ENCODE measurements at places on chromosomes 4 and X.

GRCh38 chrX:32139476-32139875 lies 1067.6 kb upstream of the FTHL17 start:
- DNase-seq: no peak

DNA sequence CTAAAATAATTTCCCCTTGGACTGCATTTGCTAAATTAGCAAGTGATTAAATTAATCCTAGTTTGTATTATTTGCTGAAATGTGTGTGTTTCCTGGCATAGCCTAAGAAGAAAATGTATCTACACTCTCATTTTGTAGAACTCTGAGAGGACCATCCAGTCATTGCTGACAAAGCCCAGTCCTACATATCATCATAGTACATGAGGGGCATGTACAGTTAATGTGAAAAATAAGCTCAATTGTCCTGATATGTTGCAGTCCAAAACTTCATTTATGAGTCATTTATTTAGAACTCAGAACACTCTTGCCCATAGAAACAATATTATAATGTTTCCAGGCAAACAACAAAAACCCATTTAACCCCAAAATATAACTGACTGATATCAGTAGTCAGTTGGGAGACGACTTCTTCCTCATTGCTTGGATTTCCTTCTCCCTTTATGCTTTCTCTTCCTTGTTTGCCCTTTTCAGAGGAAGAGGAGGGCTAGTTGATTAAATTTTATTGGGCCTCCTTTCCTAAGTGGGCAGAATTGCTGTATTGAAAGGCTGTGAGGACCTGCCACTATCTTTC lies 26.9 kb upstream of the BBS12 start:
- no peak for DNase-seq

- no peak for DNase-seq
Observed at GRCh38 chrX:153864101-153864500, 21.9 kb downstream of the L1CAM start.

DNA sequence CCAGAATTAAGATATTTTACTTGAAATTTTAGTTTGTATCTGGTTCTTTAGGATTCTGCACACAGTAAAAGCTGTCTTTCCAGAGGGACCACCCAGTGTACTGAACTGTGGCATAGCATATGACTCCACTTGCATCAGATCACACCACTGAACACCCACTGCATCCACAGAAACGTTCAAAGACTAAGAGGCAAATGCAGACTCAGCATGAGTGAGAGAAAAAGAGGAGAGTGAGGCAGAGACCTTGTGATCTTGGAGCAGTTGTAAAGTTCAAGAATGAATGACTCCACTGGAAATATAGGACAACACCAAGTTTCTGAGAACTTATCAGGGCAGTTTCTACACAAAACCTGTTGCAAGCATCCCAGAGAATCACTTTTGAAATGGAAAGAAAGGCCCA lies 20.8 kb downstream of the PRDM5 start:
- no peak for DNase-seq

- DNase-seq: no peak
Observed at GRCh38 chr4:19130866-19131265, 1109.3 kb upstream of the LCORL start.

DNA sequence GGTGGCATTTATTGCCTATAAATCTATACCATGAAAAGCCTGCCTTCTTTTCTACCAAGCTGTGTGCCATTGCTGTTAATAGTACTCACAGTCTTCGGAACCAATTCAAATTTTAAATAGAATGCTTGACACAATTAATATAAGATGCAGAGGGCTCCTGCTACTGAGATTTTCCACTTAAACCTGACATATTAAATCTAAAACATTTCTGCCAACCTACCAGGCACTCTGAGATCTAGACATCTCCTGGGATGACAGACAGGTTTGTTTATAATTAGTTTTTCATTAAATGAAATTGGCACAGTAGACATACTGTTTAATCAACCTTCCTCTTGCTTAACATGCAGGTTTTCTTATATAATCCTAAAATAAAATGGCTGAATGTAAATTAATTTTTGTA lies 117.3 kb upstream of the CBR4 start:
- no peak for DNase-seq

GRCh38 chr4:124593494-124593893 lies 119.0 kb downstream of the ANKRD50 start:
- no peak for DNase-seq

- no peak for DNase-seq
Observed at GRCh38 chr4:163048447-163048846, 118.2 kb downstream of the NAF1 start.

- DNase-seq: peak; percentile 9
Observed at GRCh38 chr4:52051615-52052474, 741 bp downstream of the SPATA18 start.

- no peak for DNase-seq
Observed at GRCh38 chrX:97159916-97160800, 276.4 kb downstream of the RPA4 start.

DNA sequence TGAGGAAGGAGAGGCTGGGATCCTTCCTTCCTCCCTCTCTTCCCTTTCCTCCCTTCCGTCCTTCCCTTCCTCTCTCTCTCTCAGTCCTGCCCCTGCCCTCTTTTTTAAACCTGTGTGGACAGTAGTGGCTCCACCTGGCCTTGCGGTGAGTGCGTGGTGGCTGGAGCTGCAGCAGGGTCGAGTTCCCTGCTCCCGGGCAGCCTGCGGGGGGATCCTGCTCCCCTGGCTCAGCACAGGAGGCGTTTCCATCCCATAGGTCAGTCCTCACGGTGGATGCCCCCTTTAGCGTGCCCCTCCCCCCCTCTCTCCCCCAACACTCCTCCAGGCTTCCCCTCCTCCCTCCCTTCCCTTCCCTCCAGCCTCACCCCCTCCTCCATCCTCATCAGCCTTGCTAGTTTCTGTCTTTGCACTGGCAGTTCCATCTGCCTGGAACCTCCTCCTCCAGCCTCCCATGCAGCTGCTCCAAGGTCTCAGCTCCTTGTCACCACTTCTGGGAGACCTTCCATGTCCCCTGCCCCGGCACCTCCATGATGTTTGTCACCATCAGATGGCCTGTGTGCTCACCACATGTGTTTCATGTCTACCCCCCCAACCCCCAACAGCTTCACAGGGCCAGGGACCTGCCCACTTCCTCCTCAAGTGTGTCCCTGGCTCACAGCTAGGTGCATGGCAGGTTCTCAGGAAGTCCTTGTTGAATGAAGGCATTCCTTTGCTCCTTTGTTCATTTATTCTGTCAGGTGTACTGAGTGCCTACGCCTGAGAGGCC lies 68.4 kb downstream of the PSAPL1 start:
- no peak for DNase-seq

GRCh38 chr4:54687887-54688841 lies 30.4 kb downstream of the KIT start:
- DNase-seq: no peak

GRCh38 chrX:48468693-48469691 lies 1.1 kb downstream of the SLC38A5 start:
- DNase-seq: peak; percentile 46

DNA sequence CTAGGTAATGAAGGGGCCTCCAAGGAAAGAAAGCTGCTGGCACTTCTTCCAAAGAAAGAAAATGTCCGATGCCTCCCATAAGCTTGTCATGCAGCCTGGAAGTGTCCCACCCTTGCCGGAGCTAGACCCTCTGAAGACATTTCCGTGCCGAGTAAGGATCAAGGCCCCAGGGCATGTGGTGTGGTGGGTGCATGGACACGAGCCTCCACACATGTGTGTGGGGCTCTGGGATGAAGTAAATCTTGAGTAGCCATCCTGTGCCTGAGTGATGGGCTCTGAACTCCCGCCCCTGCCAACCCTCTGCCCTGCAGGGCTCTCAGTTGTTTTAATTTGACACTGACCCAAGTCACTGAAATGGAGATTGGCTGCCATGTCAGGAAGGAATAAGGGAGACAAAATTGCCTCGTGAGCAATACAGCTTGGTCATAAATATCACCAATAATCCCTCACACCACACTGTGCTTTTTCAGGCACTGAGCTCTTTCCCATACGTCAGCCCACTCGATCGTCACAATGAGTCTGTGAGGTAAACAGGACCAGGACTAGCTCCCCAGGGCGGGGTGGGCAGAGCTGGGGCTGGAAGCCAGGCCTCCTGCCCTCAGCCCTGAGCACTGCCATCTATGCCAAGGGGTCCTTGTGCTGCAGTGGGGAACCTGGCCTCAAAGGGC lies 24.6 kb downstream of the CNGA2 start:
- no peak for DNase-seq

- DNase-seq: no peak
Observed at GRCh38 chrX:134658760-134659023, 421 bp upstream of the PLAC1 start.
